Kidney glomerular epithelial cell (primary cell): ENCODE measurements at places on chromosomes 7 and 10.

GRCh38 chr10:36493516-36493880 lies 631.9 kb upstream of the ANKRD30A start:
- no peak for DNase-seq

GRCh38 chr10:19629567-19629966 lies 186.7 kb upstream of the PLXDC2 start:
- DNase-seq = peak; percentile 26

DNA sequence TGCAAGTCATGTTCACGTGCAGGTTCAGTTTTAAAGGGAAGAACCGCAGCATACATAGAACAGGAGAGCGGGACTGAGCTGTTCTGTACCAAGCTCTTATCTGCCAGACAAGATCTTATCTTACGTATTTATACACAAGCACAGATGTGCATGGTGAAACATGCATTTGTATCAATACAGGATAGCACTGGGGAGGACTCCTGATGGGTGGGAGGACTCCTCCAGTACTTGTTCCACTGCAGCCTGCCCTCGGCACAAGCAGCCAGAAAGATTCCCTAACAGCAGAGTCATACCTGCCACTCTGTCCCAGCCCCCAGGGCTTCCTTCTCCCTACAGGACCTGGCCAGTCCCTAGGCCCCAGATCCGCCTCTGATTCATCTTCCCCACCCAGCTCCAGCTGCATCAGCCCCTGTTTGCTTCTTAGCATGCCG lies 13.2 kb upstream of the PRKCQ start:
- DNase-seq = no peak

GRCh38 chr7:85719981-85720953 lies 533.4 kb upstream of the SEMA3D start:
- DNase-seq = peak; percentile 55

- DNase-seq = no peak
These were observed 68.0 kb upstream of the SAMD8 start for GRCh38 chr10:75043256-75044131.

DNA sequence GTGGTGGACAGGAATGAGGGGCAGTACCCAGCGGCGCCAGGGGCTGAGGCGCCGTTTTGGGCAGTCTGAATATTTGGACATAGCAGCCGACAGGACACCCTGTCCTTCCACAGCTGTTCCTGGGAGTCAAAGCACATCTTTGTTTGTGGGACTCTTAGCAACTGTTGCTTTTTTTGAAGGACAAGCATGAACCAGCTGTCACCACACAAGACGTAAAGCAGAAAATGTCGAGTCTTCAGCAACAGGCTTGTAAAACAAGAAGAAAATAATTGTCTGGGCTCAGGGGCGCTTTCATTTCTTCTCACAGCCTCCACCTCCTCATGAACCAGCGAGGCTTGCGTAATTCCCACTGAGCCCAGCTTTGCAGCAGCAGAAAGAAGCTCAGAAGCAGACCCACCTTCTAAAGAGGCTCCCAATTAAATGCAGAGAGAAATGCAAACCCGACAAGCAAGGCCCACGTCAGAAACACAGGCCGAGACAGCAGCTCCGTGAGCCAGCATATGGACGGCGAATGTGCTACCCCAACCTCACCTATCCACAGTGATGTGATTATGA lies 68.9 kb upstream of the DNAAF5 start:
- DNase-seq = no peak

DNA sequence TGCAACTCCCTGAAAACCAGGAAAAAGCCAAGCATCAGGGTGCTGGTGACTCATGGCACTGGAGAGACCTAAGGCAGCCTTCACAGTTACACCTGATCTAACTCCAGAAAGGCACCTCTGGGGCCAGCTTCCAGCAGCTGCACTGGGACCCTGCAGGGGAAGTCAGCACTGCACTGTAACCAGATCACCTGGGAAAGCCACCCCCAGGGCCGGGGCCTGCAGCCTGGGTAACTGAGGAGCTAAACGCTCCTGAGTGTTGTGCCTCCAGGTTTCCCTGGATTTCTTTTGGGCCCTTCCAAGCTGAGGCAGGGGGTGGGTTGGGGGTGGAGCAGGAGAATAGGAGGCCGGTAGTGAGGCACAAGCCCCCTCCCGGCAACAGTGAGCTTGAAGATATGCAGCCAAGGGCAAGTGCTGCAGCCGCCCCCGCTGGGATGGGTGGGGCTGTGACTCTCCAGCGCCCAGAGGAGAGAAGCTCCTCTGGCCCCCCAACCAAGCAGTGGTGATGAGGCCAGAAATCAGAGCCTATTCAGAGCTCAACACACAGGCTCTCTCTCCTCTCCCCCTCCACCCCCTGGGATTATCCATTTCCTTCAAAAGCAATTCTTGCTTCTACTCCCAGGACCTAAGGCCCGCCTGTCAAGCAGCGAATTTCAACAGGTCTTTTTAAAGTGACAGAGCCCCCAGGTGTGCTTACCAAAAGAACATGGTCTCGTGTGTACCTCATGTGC lies 2.6 kb downstream of the CXCL12 start:
- no peak for DNase-seq

DNA sequence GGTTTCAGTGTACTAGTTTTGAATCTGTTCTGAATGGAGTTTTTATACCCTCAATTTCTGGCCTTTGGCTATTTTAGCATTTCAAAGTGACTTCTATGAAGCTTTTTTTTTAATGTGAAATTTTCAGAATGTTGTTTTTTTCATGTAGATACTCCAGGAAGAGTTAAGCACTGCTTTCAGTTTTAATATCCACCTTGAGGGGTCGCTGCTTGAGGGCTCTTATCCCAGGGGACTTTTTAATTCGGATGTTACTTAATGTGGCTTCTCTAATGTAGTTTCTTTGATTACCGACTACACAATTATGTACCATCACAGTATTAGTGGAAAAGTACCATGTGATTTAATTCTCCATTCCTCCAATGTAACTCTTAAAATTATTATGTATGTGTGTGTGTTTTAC lies 5.2 kb downstream of the IFIT5 start:
- no peak for DNase-seq

- DNase-seq = peak; percentile 82
These were observed 17.6 kb downstream of the LIMK1 start for GRCh38 chr7:74101061-74101681.

GRCh38 chr10:98041352-98042043 lies 11.1 kb upstream of the CRTAC1 start:
- DNase-seq = peak; percentile 33

DNA sequence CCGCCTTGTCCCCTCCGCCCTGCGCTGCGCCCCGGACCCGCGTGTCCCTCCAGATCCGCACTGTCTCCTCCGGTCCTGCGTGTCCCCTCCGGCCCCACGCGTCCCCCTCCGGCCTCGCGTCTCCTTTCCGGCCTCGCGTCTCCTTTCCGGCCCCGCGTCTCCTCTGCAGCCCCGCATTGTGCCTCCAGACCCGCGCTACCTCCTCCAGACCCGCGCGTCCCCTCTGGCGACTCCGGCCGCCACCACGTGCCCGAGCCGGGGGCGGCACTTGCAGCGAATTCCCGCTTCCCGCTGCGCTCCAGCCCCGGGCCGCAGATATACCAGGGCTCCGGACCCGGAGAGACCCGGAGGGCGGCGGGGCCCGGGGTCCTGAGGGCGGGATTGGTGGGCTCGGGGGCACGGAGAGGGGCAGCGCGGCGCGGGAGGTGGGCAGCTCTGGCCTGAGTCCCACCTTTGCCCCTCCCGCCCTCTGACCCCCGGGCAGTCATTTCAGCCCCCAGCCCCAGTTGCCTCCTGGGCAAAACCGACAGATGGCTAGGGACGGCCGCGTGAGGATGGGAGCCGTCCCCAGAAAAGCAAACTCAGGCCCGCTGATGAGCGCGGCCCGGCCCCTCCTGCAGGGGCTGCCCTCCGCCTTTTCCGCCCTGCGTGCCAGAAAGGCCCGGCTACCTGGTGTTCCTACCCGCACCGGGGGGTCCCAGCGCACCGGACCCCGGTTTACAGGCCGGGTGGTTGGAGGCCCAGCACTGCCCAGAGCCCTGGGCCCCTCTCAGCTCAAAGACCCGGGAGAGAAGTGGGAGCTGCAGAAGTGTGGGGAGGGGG lies 56.5 kb downstream of the RBM17 start:
- DNase-seq = no peak

DNA sequence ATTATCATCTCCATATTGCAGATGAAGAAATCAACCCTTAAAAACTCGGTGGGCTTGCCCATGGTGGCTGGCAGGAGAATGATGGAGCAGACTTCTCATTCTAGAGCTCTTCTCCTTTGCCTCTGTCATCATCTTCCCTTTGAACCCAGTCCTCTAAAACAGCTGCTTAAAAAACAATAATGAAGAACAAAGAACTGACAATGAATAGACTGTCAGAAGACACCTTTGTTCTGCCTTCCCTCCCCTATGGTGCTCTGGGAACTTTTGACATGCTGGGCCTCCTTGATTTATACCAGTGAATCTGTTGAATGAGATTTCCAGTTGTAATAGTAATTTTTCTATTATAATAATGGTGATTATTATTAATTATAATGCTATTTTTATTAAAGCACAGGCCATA lies 103.0 kb downstream of the SORCS3 start:
- no peak for DNase-seq

DNA sequence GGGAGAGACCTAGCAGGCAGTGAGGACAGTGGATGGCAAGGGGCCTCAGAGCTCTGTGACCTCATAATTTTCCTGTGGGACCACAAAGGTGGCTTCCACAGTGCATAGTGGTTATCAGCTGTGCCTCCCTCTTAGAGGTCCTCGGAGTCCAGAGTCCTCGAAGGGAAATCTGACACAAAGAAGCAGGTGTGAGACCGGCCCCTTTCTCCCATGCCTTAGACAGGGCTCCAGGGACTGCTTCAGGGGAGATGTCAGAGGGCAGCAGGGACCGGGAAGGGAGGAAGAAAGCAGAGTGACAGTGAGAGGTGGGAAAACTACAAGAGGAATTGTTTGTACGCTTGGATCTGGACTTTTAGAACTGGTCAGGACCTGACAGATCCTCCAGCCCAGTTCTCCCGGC lies 66.3 kb downstream of the BAMBI start:
- no peak for DNase-seq

DNA sequence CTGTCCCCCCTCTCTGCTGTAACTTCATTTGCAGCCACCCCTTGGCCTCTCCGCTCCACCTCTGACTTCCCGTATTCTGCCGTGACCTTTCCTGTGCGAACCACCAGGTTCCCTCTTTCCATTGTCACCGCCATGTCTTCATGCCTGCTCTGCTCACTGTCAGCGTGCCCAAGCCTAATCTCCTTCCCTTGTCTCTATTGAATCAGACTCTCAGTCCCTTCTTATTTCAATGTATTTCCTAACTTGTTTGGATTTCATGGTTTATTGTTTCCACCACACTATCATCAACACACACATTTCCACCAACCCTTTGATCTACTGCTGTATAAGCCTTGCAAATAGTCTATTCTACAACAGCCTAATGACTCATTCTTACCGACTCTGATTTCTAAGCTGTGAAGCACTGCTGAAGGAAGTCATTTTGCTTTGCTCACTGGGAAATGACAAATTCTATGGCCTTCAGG lies 30.0 kb upstream of the INHBA start:
- peak; percentile 4 for DNase-seq

DNA sequence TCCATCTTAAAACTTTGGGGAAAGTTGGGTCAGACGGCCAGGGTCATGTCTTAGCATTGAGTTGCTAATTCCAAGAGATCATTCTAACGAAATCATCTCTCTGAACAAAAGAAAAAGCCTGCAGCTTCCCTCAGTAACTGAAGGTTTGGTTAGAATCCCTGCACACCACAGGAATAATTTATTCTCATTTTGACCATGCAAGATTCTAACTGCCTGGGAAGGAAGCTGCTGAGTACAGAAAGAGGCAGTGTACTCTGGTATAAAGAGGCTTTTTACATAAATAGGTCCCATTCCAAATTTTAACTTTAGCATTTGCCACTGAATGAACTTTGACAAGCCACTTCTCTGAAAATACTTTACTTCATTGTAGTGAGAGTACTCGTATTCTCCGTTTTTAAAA lies 76.9 kb upstream of the RSBN1L start:
- no peak for DNase-seq

GRCh38 chr10:12590675-12591659 lies 241.6 kb downstream of the CAMK1D start:
- no peak for DNase-seq

- no peak for DNase-seq
These were observed 3.8 kb downstream of the AHCYL2 start for GRCh38 chr7:129228633-129229032.

- DNase-seq = no peak
These were observed 314.3 kb upstream of the ZMIZ1 start for GRCh38 chr10:78754269-78755062.

- DNase-seq = no peak
These were observed 13.3 kb upstream of the ARHGAP21 start for GRCh38 chr10:24737001-24737400.

DNA sequence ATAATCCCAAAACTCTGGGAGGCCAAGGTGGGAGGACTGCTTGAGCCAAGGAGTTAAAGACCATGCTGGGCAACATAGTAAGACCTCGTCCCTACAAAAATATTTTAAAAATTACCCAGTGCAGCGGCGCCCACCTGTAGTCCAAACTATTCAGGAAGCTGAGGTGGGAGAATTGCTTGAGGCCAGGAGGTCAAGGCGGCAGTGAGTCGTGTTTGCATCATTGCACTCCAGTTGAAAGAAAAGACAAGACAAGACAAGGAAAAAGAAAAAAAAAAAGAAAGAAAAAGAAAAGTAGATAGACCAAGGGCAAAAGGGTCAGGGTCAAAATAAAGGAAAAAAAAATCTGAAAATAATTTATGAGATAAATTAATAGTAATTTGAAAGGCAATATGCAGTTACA lies 5.8 kb downstream of the ANXA7 start:
- no peak for DNase-seq

DNA sequence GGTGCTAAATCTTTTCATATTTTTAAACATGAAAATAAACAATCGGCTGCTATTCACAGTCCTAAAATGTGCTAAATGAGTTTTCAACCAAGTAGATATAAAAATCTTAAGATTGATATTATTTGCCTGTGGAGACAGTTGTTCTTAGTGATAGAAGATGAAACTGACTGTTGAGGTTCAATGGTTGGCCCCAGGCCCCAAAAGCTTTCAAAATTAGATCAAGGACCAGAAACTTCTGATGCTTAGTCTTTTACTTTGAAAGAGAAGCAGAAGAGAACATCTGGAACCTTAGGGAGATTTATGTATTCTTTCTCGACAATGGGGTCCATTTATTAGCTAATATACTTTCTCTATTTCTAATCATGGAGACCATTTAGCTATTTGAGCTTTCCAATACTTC lies 155.8 kb downstream of the REEP3 start:
- DNase-seq = no peak

- DNase-seq = no peak
These were observed 110.3 kb upstream of the ANLN start for GRCh38 chr7:36279200-36279925.

DNA sequence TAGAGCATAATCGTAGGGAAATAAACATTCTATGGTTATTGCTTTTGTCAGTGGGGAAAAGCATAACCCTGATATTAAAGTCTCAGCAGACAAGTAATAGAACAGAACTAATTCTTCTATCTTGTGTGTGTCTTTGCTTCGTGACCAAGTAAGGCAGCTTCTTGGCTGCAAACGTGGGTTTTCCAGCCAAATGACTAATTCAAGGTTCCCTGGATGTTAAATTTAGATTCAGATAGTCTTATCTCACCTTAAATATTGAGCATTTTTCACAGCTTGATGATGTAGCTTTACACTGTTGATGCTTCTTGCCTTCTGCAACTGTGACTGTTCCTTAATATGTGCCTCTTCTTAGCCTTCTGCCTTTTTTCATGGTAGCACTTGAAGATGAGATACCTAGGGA lies 113.0 kb downstream of the EXOC4 start:
- peak; percentile 18 for DNase-seq
